ENCODE measurements at places on chromosomes 4 and X. TPM values are rescaled to one million over a fixed set of nuclear protein-coding genes. Genes with fewer than 3 reads are reported as not detected.

The CSN1S1 gene
- not detected for total RNA-seq

The LNX1 gene
- total RNA-seq, result 10.3 TPM

The NPY1R gene
- 0.62 TPM for total RNA-seq

The TSPAN7 gene
- 26.6 TPM for total RNA-seq

The MSX1 gene
- total RNA-seq, result 3.9 TPM

The GAGE2A gene
- total RNA-seq, result not detected

The XG gene
- total RNA-seq, result 0.35 TPM

The GNRHR gene
- not detected for total RNA-seq

The NWD2 gene
- 0.03 TPM for total RNA-seq

The PAGE5 gene
- not detected for total RNA-seq

The FAM47A gene
- total RNA-seq, result not detected

The ATOH1 gene
- not detected for total RNA-seq

The ADGRG4 gene
- total RNA-seq, result not detected

The CITED1 gene
- total RNA-seq, result not detected
